ENCODE measurements at places on chromosomes 6 and 20. TPM values are rescaled to one million over a fixed set of nuclear protein-coding genes. Genes with fewer than 3 reads are reported as not detected.

TREM2 gene
- not detected for total RNA-seq

LTB gene
- 2.3 TPM for total RNA-seq

STXBP5 gene
- total RNA-seq, result 17.4 TPM

FOXC1 gene
- total RNA-seq, result 6.2 TPM

CAGE1 gene
- 0.09 TPM for total RNA-seq

SLC22A3 gene
- total RNA-seq, result 0.09 TPM

RIMS1 gene
- total RNA-seq, result 14.0 TPM

All from endothelial cell of coronary artery (primary cell).